ENCODE measurements at places on chromosomes 3 and 15. TPM values are rescaled to one million over a fixed set of nuclear protein-coding genes. Genes with fewer than 3 reads are reported as not detected.

- peaks cover 14% of the 10 kb centered on the region for H3K36me3 ChIP-seq
- H3K4me3 ChIP-seq = no peak overlapping the region
- no peaks in the 10 kb centered on the region for H3K27me3 ChIP-seq
- peaks cover 37% of the 10 kb centered on the region for H3K4me1 ChIP-seq
- H3K27ac ChIP-seq = peak overlapping the region; percentile 49
Observed at GRCh38 chr3:71002298-71002697, 581.2 kb downstream of the FOXP1 start.

OXTR gene
- 3.1 TPM for total RNA-seq

DNA sequence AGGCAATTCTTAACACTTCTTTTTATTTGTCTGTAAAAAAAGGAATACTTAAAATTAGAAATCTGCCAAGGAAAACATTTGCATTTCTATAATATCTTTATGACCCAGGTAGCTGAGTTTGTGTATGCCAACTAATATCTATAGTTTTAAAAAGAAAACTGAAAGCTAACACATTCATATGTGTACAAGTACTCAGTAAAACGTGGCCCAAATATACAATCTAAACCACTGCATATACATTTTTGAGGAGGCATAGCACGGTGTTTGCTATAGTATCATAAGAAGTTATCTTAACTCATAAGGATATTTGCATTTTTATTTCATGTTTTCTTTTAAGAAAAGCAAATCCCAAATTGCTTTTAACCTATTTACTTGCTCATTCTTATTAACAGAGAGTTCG, 172.7 kb downstream of the ZBTB20 start:
- no peak overlapping the region for H3K27ac ChIP-seq
- H3K4me3 ChIP-seq = no peak overlapping the region
- peaks cover 5% of the 10 kb centered on the region for H3K4me1 ChIP-seq
- no peaks in the 10 kb centered on the region for H3K27me3 ChIP-seq
- H3K36me3 ChIP-seq = no peaks in the 10 kb centered on the region
- DNase-seq = no peak

LRTM1 gene
- total RNA-seq = not detected

- no peak for DNase-seq
- no peaks in the 10 kb centered on the region for H3K27me3 ChIP-seq
- no peaks in the 10 kb centered on the region for H3K36me3 ChIP-seq
- H3K4me1 ChIP-seq = no peaks in the 10 kb centered on the region
Observed at GRCh38 chr3:172673210-172673679, 37.6 kb downstream of the NCEH1 start.

DNA sequence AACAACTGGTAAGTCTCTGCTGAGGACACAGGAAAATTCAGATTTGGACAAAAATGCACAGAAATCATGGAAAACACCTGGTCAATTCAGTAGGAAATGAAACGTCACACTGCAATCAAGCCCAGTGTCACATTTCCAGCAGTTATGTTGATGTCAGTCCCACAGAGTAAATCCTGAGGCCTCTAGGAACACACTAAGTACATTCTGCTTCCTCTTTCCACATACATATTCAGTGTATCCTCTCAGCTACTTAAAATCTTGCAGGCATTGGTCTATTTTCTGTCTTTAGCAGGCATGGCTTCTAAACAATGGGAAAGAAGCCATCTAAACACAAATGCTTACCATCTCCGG, 207.8 kb downstream of the PLCL2 start:
- H3K27ac ChIP-seq = no peak overlapping the region
- H3K4me3 ChIP-seq = no peak overlapping the region
- H3K27me3 ChIP-seq = no peaks in the 10 kb centered on the region
- peaks cover 3% of the 10 kb centered on the region for H3K36me3 ChIP-seq
- no peak for DNase-seq

CMSS1 gene
- 43.5 TPM for total RNA-seq

DNA sequence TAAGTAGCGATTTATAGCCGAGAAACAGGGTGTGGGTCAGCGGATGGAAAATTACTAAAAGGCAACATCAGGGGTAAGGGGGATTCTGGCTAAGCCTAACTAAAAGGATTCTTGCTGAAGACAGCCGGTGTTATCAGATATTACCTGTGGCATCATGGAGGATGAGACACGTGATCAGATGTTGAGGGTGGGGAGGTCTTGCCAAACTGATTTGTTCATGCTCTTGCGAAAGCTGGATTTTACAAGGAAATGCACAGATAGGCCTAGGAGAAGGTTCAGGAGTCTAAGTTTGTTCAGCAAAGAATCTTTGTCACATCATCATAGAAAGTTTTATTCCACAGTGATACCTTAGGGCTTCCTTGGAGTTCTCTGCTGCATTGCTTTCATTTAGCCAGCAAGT, 396.8 kb upstream of the TBL1XR1 start:
- no peaks in the 10 kb centered on the region for H3K36me3 ChIP-seq
- H3K4me3 ChIP-seq = no peak overlapping the region
- H3K27ac ChIP-seq = no peak overlapping the region
- H3K27me3 ChIP-seq = no peaks in the 10 kb centered on the region
- DNase-seq = no peak

- H3K27me3 ChIP-seq = no peaks in the 10 kb centered on the region
- no peak for DNase-seq
- H3K36me3 ChIP-seq = peaks cover 2% of the 10 kb centered on the region
- H3K4me1 ChIP-seq = no peaks in the 10 kb centered on the region
Observed at GRCh38 chr3:188316021-188316722, 162.2 kb downstream of the LPP start.

DNA sequence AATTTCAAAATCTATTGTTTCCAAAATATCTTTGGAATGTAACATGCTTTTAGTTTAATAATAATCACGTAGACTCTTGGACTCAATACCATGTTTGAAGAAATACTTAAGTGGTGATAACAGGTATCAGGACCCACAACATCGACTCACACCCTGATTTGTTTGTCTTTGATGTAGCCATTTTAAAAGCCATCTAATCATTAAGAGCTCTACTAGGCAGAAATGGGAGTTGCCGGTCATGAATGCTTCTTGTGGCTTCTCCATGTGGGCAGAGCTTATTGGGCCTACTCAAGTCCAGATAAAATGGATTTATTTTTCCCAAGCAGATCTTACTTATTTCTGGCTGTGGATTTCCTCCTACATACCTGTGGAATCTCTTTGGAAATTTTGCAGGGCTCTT, 261.6 kb upstream of the NR2F2 start:
- DNase-seq = no peak
- H3K4me1 ChIP-seq = peaks cover 10% of the 10 kb centered on the region
- no peaks in the 10 kb centered on the region for H3K27me3 ChIP-seq
- H3K4me3 ChIP-seq = no peak overlapping the region
- H3K27ac ChIP-seq = no peak overlapping the region

DNA sequence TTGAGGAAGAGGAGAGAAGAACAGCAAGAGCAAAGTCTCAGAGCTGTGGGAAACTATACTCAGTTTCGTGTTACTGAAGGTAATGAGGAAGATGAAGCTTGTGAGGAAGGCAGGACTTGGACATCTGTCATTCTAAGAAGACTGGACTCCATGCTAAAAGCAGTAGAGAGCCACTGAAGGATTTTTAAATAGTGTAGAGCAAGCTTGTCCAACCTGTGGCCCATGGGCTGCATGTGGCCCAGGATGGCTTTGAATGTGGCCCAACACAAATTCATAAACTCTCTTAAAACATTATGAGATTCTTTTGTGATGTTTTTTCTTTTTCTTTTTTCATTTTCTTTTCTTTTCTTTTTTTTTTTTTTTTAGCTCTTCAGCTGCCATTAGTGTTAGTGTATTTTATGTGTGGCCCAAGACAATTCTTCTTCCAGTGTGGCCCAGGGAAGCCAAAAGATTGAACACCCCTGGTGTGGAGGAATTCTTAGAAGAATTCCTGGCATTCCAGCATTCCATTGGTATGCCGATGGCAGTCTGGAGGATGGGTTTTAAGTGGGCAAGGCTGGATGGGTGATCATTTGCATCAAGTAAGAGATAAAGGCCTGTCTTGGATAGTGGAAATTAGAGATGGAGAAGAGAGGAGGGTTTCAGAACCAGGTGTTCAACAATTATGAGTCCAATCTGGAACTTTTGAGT, 6.9 kb upstream of the NFKBIZ start:
- no peaks in the 10 kb centered on the region for H3K27me3 ChIP-seq
- H3K4me3 ChIP-seq = no peak overlapping the region
- no peak overlapping the region for H3K27ac ChIP-seq
- no peaks in the 10 kb centered on the region for H3K36me3 ChIP-seq

- H3K4me1 ChIP-seq = peaks cover 4% of the 10 kb centered on the region
- DNase-seq = no peak
- H3K27ac ChIP-seq = no peak overlapping the region
- peaks cover 18% of the 10 kb centered on the region for H3K27me3 ChIP-seq
Observed at GRCh38 chr15:51263726-51264125, 74.7 kb downstream of the CYP19A1 start.

DNA sequence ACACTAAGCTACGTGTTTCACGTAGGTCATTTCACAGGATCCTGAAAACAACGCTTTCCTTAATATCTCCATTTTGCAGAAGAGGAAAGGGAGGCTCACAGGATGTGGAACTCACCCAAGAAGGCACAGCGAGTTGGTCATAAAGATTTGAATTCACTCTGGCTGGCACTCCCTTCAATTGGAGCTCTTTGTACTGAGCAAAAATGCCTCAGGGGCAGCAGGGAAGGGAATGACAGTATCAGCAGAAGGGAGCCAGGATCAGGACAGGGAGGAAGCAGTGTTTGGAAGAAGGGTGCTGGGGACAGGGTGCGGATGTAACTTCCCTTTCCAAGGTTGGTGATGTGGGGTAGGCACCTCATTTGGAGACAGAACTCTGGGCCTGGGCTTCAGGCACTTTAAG, 1.1 kb upstream of the ST6GAL1 start:
- peak overlapping the region; percentile 32 for H3K4me3 ChIP-seq
- H3K4me1 ChIP-seq = peaks cover 18% of the 10 kb centered on the region
- peaks cover 2% of the 10 kb centered on the region for H3K36me3 ChIP-seq
- H3K27me3 ChIP-seq = peaks cover 9% of the 10 kb centered on the region

TNK2 gene
- total RNA-seq = 57.3 TPM

- peak; percentile 62 for DNase-seq
- H3K36me3 ChIP-seq = peaks cover 23% of the 10 kb centered on the region
- H3K4me1 ChIP-seq = peaks cover 12% of the 10 kb centered on the region
- no peaks in the 10 kb centered on the region for H3K27me3 ChIP-seq
- H3K27ac ChIP-seq = peak overlapping the region; percentile 64
- H3K4me3 ChIP-seq = no peak overlapping the region
Observed at GRCh38 chr15:52256366-52256765, 39.2 kb downstream of the MYO5C start.

DNA sequence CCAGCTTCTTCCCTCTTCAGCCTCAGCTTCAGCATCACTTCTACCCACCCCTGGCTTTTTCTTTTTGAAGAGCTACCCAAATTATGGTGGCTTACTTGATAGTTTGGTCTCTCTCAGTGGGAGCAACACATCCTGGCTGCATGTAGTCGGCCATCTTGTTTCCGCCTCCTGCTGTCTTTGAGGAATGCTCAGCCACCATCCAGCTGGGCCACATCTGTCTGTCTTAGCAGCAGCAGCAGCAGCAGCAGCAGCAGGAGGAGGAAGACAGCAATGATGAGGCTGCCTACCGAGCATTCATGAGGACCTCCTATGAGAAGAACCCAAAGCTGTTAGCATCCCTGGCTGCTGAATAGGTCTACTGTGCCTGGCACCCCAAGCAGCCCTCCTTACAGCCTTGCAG, 19.7 kb downstream of the IL16 start:
- H3K4me3 ChIP-seq = no peak overlapping the region
- no peak for DNase-seq
- H3K36me3 ChIP-seq = no peaks in the 10 kb centered on the region
- H3K27ac ChIP-seq = no peak overlapping the region

GRCh38 chr3:18998069-18998468, 150.2 kb upstream of the KCNH8 start:
- no peak for DNase-seq
- no peak overlapping the region for H3K4me3 ChIP-seq
- no peak overlapping the region for H3K27ac ChIP-seq
- no peaks in the 10 kb centered on the region for H3K36me3 ChIP-seq

- no peak overlapping the region for H3K4me3 ChIP-seq
- no peaks in the 10 kb centered on the region for H3K27me3 ChIP-seq
- DNase-seq = no peak
- no peak overlapping the region for H3K27ac ChIP-seq
Observed at GRCh38 chr3:110293660-110294059, 778.0 kb upstream of the NECTIN3 start.

CCDC191 gene
- 15.6 TPM for total RNA-seq

DNA sequence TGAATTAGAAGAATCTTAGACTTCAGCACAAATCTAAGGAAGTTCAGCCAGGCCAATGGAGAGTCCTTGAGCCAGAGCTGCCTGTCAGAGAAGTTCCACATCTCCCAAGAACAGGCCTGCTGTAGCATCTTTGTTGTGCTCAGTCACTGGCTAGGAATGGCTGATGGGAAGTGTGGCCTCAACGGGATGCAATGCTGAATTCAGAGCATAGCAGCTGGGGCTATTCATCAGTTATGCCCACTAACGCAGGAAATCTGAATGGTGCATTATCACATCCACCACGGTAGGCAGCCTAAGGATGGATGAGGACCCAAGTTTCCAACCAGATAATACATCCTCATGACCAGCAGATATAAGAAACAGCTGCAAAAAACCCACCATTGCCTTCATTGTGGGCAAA, 3.2 kb upstream of the EIF1B start:
- DNase-seq = no peak
- H3K4me3 ChIP-seq = no peak overlapping the region
- H3K4me1 ChIP-seq = peaks cover 9% of the 10 kb centered on the region
- H3K27me3 ChIP-seq = no peaks in the 10 kb centered on the region

- no peaks in the 10 kb centered on the region for H3K4me1 ChIP-seq
- no peak for DNase-seq
- H3K27ac ChIP-seq = no peak overlapping the region
- H3K36me3 ChIP-seq = no peaks in the 10 kb centered on the region
- H3K4me3 ChIP-seq = no peak overlapping the region
Observed at GRCh38 chr15:98977441-98977840, 30.2 kb downstream of the PGPEP1L start.

GRCh38 chr3:71062952-71063772, 520.4 kb downstream of the FOXP1 start:
- H3K4me1 ChIP-seq = peaks cover 51% of the 10 kb centered on the region
- H3K4me3 ChIP-seq = no peak overlapping the region
- no peaks in the 10 kb centered on the region for H3K36me3 ChIP-seq

DNA sequence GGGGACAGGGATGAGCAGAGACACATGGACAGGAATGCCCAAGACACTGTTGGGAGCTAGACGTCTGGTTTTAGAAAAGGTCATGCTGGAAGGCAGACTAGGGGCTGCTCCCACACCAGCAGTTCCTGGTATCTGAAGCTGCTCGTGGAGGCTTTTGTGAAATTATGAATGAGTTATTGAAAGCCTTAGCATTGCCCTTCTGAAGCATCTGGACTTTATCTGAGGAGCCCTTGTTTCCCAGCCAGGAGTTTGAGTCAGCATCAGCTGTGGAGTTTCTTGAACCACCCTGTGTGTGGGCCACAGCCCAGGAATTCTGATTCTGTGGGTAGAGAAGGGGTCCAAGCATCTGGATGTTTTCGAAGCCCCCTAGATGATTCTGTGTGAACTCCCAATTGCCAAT, 258.7 kb downstream of the SLCO3A1 start:
- no peak overlapping the region for H3K4me3 ChIP-seq
- peaks cover 24% of the 10 kb centered on the region for H3K27me3 ChIP-seq
- H3K27ac ChIP-seq = peak overlapping the region; percentile 78
